ENCODE measurements at places on chromosomes 2 and 18.

DNA sequence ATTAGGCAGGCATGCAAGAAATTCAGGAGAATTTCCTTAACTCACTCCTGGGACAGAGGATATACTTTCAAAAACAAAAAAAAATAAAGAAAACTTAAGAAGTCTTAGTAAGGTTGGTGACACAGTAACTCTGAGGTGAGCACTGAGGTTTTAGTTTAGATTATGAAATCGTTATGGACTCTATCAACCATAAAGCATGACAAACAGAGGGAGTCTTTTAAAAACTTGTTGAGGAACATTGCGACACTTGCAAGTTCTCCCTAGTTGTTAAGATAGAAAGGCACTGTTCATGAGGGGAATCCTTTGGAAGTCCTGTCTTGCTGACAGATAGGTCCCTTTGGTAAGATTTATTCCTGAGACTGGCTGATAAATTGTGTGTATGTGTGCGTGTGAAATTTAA, 194.3 kb upstream of the ERBB4 start:
- no peak for DNase-seq

DNA sequence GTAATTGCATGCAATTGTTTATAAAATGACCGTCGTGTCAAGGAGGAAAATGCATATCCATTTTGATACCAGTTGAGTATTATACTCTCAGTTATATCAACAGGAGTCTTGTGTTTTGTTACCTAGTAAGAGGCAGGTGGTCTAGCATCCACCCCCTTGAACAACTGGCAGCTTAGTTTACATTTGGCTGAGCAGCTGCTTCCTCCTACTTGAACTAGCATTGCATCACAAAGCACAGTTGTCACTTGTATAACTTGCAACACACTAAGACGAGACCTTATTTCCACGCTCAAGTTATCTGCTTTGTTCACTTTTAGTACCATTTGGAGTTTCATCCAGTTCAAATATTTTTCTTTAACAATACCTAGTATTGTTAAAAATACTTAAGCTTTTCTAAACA, 75.4 kb upstream of the UBE2E3 start:
- DNase-seq = no peak

DNA sequence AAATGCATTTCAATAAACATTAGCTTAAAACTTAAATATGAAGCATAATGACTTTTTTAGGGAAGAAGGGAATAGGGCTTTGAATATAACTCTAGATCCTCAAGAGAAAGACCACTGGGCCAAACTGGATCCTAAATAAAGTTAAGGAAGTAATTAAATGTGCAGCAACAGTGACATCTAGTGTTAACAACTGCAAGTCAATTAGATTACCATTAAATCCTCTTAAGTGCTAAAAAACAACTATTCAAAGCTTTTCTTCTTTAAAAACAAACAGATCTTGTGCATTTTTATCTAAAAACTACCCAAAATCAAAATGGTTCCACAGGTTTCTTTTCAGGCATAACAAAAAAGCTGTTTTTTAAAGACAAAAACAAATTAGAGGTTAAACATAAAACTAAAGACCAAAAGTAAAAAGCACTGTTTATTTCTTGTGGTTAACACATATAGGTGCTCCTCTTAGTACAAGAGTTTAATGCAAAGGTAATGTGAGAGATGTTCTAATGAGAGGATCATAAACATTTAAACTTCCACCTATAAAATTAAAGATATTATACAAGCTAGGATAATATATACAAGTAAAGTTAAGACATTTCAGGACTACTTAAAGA, 111.4 kb downstream of the THADA start:
- DNase-seq = peak; percentile 59

DNA sequence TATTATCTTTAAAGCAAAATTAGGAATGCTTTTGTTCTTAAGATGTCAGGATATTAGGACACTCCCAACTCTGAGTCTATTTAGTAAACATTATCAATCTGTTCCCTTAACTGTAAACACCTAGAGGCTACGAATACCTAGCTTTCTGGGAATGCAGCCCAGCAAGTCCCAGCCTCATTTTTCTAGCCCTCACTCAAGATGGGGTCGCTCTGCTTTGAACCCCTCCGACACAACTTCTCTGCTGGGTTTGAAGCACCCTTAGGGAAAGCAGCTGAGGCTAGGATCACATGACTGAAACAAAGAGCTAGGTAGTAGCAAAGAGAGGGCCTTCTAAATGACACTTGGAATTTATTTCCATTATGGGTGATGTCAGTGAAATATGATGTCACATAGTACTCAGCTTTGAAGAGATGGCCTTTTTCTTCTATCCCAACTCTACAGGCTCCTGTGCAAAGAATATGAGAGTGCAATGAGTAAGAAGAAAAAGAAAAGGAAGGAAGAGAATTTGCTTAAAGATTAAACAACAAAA, 114.7 kb downstream of the CSRNP3 start:
- DNase-seq = no peak

DNA sequence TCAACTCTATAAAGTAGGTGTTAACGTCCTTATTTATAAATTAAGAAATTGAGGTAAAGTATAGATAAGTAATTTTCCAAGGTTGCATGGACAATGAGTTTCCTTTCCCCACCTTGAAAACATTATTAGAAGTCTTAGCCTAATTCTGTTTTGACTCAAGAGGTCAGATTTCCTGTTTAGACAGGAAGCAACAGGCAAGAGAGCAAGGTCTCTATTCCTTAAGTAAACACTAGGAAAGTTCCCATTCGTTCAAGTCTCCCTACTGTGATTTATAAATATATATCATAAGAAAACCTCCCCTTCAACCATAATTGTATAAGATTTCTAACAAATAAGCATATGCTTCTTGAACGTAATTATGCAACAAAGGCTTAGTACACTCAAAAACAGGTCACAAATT, 40.3 kb downstream of the CLASP1 start:
- no peak for DNase-seq

DNA sequence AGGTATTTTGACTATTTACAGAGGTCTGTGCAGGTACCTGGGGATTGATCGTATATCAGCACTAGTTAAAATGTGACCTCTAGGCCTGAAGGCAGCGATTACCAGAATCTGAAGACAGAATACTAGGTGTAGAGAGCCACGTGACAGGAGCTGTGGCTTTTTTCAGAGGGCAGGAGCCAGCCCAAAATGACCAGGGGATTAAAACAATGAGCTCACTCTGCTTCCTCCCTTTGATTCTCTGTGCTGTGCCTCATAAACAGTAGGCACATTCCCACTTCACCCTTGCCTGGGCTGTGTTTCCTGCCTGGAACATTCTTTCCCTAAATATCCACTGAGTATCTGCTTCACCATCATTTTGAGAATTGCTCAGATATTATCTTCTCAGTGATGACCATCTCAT, 15.2 kb downstream of the ITGAV start:
- no peak for DNase-seq

DNA sequence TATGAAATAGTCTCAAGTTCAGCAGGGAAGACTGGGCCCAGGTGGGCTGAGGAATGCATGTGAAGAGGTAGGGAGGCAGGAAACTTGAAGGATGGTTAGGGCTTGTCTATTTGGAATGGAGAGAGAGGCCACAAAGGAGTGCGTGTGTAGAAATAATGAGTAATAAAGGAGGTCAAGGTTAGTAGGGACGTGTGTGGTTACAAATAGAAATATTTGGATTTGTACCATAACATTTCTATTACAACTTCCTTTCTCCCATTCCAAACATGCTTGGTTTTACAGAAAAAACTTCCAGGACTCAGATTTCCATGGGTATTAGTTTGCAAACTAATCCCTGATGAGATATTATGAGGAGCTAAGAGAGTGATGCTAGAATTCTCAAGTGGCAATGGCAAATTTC, 280.6 kb downstream of the NCKAP5 start:
- DNase-seq = no peak

- DNase-seq = no peak
Measured at GRCh38 chr2:237689336-237690131, 62.1 kb downstream of the LRRFIP1 start.

GRCh38 chr2:42200926-42201855, 32.0 kb downstream of the EML4 start:
- DNase-seq = no peak
